Epithelial cell of esophagus (primary cell): ENCODE measurements at places on chromosomes 1 and 21.

- DNase-seq: peak; percentile 35
Measured at GRCh38 chr1:59903141-59903754, 23.3 kb downstream of the CYP2J2 start.

DNA sequence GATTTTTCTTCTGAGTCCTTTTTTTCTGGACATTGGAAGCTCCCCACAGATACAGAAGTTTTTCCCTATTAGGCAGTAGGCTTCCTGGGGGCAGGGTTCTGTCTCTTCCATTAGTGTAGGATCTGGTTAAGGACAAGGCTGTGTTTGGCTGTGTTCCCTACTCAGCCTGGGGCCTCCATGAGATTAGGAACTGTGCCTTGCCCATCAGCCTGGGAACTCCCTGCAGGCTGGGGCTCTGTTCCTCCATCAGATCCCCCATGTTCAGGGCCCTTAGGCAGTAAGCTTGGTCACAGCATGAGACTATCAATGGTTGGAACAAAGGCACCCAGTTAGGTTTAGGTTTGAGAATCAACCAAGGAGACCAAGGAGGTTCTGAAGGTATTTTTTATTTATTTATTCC, 22.7 kb downstream of the NAV1 start:
- no peak for DNase-seq

- DNase-seq: no peak
Measured at GRCh38 chr1:222546091-222546490, 1.8 kb downstream of the HHIPL2 start.

- DNase-seq: no peak
Measured at GRCh38 chr1:19329611-19330010, 17.5 kb downstream of the SLC66A1 start.

GRCh38 chr1:178371235-178371634, 125.5 kb downstream of the CLEC20A start:
- DNase-seq: no peak

- DNase-seq: no peak
Measured at GRCh38 chr1:40133312-40133665, 27.9 kb upstream of the RLF start.

DNA sequence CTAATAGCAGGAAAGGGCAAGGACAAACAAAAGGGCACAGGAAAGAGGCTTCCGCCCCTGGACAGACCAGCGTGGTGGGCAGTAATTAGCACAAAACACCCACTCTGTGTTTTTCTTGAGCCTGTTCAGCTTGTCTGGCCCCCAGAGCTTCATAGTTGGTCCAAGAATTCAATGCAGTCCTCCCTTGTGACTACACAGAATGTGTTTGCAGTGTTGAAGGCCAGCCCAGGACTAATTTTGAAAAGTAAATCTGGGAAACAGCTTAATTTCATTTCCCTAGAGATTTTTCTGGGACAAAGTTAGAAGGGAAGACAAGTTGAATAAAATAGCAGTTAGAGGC, 49.2 kb upstream of the LMO4 start:
- DNase-seq: no peak

DNA sequence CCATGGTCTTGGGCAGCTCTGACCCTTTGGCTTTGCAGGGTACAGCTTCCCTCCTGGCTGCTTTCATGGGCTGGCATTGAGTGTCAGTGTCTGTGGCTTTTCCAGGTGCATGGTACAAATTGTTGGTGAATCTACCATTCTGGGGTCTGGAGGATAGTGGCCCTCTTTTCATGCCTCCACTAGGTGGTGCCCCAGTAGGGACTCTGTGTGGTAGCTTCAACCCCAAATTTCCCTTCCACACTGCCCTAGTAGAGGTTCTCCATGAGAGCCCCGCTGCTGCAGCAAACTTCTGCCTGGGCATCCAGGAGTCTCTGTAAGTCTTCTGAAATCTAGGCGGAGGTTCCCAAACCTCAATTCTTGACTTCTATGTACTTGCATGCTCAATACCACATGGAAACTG, 494.5 kb upstream of the LRRC7 start:
- DNase-seq: no peak

GRCh38 chr1:154791292-154792166, 78.6 kb downstream of the KCNN3 start:
- peak; percentile 59 for DNase-seq

GRCh38 chr1:228990906-228991569, 255.8 kb downstream of the RHOU start:
- DNase-seq: no peak

GRCh38 chr1:107829036-107829770, 135.8 kb downstream of the VAV3 start:
- DNase-seq: no peak

- no peak for DNase-seq
Measured at GRCh38 chr1:173355281-173356031, 121.7 kb upstream of the PRDX6 start.

- DNase-seq: no peak
Measured at GRCh38 chr1:232335261-232335660, 294.7 kb downstream of the SIPA1L2 start.

DNA sequence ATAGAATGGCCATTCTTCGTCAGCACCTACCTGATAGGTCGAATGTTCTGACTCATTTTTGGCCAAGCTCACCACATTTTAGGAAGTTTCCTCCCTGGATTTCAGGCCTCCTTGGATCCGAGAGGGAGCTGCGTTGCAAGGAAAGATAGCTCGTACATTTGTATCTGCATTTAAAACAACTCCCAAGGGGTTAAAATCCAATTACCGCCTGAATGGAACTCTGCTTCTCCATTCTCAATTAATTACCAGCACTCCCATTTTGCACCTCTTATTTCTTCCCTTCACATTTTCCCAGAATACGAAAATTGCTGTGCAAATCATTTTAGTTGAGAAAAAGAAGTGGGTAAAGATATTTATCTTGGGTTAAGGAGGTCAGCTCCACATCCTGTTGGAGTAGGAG, 610.7 kb downstream of the NPHP4 start:
- DNase-seq: no peak

DNA sequence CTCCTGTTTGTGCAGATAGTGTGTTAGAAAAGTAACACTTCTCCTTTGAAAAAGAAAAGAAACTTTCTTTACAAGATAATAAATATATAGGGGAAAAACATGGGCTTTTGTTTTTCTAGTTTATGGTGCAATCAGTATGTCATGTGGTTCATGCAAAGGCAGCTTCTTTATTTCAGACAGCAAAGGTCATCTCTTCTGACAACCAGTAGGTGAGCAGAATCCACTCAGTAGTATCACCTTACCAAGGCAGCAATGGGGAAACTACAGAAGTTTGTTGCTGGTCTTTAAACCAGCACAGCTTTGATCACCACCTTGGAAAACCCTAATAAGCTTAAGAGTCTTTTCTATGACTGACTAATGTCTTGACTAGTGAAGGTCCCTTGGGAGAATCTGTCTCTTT, 13.0 kb upstream of the SAMSN1 start:
- no peak for DNase-seq

- no peak for DNase-seq
Measured at GRCh38 chr1:213125643-213126042, 74.6 kb downstream of the RPS6KC1 start.

- no peak for DNase-seq
Measured at GRCh38 chr1:152878042-152878441, at the start of gene SMCP. SMCP (plus strand) TSS chr1:152878322; CDS start chr1:152884423, 6,101 bp downstream.

DNA sequence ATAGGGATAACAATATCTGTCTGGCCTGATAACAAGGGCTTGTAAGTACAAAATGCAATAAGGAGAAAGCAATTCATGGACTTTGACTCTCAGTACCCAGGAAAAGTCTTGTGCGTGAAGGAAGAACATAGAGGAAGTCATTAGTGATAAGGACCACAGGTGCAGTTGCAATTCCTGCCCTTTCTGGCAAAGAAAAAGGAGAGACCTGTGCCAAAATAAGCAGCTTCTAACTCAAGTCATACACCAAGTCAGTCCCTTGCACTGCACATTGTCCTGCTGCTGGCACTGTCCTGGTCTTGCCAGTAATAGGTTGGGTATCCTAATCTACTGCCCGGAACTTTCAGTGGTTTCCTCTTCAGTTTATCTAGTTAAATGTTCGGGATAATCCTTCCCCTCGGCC, 14.8 kb upstream of the SOD1 start:
- DNase-seq: no peak

DNA sequence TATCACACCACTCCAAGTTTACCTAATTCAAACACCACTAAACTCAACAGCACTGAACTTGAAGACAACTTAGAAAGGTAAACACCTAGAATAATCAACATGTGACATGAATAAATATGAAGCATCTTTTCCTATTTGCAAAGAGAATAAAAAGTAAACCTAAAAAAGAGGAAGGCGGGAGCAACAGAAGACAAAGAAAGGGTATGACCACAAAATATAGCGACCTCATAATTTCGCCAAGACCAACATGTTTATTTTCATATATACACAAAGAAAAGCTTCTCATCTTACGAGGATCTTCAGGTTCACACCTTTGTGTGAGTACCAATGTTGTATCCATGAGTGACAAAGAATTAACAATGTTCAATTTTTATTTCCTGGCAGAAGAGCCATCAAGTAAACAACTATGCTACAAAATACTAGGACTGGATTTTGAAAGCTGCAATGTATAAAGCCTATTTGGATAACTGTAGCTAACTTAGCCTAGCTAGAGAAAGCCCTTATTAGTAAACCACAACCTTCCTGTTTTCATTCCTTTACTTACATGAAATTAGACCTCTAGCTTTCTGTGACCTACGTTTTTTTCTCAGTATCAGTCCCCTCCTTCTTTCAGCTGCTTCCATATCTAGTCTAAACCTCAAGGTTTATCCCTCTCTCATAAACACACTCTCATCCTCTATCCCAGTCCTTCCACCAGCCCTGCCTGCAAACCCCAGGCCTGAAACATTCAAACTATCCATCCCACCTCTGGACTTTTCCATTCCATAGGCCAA, 21.3 kb upstream of the PHTF1 start:
- no peak for DNase-seq

DNA sequence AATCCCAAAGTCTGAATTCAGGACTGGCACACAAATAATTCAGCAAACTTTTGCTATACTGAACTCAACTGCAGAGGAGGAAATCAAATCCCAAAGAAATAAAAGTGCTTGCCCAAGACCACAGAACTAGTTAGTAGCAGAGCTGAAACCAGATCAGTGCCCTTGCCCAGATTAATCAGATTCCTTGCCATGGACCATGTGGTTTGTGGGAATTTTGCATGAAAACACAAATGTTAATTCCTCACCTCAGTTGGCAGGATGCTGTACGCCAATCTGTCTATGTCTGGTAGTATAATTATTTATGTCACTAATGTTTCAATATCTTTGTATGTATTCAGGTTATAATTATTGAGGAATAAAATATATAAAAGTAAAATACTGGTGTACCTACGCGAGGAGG, 173.8 kb downstream of the DAB1 start:
- no peak for DNase-seq

DNA sequence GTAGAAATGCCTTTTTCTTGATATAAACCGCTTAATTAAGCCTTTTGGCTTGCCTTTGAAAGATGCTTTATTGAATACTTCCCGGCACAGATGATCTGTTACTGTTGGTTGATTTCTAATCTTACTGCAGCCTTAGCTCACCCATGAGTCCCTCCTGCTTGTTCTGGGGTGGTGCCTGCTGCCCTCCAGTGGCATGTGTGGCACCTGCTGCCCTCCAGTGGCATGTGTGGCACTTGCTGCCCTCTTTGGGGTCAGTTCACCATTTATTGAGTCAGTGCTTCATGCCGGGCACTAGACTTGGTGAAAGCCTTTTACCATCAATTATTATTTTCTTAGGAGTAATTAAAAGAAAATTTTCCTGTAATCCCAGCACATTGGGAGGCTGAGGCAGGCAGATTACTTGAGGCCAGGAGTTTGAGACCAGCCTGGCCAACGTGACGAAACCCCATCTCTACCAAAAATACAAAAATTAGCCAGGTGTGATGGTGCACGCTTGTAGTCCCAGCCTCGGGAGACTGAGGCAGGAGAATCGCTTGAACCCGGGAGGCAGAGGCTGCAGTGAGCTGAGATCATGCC, 54.3 kb downstream of the ADARB1 start:
- DNase-seq: peak; percentile 77

DNA sequence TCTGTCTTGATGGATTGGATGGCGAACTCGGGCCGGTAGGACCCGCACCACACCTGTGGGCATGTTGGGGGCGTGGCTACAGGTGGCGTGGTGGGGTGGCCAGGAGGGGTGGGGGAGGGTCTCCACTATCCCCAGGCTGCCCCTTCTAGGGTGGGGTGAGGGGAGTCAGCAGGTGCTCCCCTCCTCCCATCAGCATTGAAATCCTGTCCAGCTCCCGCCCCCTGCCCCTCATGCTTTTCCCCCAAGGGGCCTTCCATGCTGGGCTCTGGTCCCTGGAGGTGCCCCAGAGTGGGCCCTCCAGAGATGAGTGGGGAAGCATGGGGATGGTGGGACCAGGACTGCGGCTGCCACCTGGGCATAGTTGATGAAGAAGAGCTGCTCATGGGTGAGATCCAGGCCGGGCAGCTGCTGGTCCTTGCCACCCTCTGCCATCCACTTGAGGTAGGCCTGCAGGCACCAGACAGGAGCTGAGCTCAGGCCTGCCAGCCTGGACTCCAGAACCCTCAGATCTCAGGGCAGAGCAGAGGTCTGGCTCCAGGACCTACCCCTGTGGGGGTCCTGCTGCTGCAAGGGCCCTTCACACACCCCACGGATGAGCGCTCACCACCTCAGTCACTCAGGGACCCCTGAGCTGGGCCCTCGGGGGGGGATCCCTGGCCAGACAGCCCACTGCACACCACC, 5.1 kb downstream of the PRXL2B start:
- DNase-seq: no peak

DNA sequence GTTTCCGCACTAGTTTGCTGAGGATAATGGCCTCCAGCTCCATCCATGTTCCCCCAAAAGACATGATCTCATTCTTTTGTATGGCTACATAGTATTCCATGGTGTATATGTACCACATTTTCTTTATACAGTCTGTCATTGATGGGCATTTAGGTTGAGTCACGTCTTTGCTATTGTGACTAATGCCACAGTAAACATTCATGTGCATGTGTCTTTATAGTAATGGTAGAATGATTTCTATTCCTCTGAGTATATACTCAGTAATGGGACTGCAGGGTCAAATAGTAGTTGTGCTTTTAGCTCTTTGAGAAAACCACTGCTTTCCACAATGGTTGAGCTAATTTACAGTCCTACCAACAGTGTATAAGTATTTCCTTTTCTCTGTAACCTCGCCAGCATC, 78.3 kb upstream of the BCL9 start:
- DNase-seq: peak; percentile 37

GRCh38 chr21:16420031-16420724, 690.4 kb downstream of the USP25 start:
- DNase-seq: peak; percentile 78

DNA sequence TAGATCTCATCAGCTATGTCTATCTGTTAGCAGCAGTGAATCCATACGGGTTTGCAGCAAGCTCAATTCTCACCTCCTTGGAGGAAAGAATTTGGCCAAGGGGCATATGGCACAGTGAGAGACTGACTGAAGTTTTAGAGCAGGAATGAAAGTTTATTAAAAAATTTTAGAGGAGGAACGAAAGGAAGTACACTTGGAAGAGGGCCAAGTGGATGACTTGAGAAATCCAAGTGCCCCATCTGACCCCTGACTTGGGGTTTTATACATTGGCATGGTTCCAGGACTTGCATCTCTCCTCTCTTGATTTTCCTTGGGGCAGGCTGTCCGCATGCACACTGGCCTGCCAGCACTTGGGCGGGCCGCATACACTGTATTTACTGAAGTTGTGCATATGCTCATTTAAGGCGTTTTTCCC, 9.2 kb upstream of the OSBPL9 start:
- no peak for DNase-seq
